Naive thymus-derived CD8-positive, alpha-beta T cell (primary cell): ENCODE measurements at places on chromosomes 3 and 15. TPM values are rescaled to one million over a fixed set of nuclear protein-coding genes. Genes with fewer than 3 reads are reported as not detected.

DNA sequence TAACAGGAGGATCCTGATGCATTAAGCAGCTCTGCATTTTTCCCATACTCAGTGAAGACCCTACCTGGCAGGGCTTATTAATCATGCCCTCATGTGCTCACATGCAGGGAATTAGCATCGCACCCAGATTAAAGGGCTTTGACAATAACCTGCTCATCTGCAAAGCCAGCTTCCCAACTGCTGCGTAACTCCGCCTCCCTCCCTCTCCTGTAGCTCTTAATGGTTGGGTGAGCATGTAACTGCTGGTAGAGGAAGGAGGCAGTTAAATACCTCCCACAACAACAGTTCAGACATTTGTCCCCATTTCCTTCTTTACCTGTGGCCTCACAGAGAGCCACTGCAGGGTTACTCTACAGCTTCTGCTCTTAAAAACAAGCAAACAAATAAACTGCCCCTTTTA is 203.6 kb upstream of the WNT5A start:
- DNase-seq, result no peak

- DNase-seq, result no peak
These were observed 153.9 kb downstream of the VPS8 start for GRCh38 chr3:184965639-184966430.

- no peak for DNase-seq
These were observed 70.1 kb downstream of the CLDN11 start for GRCh38 chr3:170488802-170489201.

DNA sequence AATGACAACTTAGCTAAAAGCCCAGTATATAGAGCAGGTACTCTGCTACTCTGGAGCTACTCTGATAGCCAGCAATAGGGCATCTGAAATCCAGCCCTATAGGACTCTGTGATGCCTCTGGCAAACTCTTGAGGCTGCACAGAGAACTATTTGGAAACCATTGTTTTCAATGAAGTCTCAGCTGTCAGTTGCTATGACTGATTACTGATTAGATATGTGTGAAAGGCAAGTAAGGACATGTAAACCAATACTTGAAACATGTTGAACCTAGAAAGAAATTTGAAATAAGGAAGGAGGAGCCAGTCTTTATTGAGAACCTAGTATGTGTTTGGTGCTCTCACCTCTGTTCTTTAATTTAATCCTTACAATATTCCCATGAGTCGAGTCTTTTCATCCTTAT is 40.2 kb upstream of the CRTC3 start:
- DNase-seq, result no peak

- DNase-seq, result no peak
These were observed 419.3 kb downstream of the MAGI1 start for GRCh38 chr3:65619451-65619881.

DNA sequence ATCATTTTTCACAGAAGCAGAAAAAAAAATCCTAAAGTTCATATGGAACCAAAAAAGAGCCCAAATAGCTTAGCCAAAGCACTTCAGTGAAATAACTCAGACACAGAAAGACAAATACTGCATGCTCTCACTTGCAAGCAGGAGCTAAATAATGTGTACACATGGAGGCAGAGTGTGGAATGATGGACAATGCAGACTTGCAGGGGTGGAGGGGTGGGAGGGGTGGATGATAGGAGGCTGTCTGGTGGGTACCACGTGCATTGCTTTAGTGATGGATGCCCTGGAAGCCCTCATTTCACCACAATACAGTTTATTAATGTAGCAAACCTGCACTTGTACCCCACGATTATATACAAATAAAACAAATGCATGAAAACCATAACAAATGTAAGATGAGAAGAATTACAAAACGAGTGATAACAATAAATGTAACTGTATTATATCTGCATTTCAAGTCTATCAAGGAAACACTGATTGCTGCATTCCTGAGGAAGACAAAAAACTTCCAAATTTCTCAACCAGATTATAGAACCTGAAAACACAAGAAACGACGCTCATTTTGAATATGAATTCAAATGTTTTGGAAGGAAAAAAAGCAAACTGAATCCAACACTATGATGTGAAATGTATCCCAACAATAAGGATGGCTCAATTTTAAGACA is 96.5 kb downstream of the DLG1 start:
- DNase-seq, result no peak

DNA sequence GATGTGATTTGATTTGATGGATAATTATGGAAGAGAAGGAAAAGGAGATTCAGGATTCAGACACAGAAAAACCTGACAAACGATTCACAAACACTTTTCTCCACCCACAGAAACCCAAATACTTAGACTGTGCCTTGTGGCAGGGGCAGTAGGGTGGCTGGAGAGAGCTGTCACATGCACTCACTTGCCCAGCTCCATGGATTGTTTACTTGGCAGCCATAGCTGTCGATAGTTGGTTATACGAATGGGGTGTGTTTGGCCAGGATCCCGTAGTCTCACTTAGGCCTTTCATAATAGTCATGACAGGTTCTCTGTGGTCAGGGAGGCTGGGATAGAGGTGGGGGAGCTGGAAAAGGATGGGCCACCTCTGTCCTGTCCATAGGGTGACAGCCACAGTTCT is 76.9 kb downstream of the CACNA1D start:
- DNase-seq, result no peak

DNA sequence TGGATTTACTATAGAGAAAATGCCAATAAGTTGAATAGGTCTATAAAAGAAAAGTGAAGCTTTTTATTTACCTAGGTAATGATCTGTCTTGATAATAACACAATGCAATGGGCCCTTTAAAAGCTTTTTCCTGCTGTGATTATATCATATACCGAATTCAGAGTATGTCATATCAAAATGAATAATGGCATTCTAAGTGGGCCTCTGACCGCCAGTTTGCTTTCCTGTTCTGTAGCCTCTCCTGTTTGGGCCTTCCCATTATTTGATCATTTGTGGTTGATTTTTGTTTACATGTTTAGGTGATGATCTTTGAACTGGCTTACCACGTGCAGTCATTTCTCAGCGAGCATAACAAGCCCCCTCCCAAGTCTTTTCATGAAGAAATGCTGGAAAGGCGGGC is 14.9 kb downstream of the EIF2AK4 start:
- no peak for DNase-seq

- DNase-seq, result no peak
These were observed 338.6 kb downstream of the FOXP1 start for GRCh38 chr3:71244826-71245488.

DNA sequence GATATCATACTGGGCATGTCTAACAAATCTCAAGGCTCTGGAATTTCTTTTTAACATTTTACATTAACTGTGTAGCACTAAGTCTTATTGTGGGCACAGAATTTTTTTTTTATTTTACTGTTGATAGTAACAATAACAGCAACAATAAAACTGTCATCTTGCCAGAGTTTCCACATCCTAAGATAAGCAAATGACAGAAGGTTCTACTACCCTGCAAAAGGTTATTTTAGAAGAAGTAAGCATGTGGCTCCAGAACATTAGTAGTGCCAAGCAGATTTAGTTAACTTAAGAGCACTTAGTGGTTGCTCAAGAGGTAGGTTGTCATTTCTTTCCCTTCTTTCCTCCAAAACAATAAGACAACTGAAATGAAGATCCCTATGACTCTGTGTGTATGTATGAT is 743.0 kb upstream of the CBLB start:
- no peak for DNase-seq

Gene NRG4
- total RNA-seq, result not detected

Gene REC114
- not detected for total RNA-seq

DNA sequence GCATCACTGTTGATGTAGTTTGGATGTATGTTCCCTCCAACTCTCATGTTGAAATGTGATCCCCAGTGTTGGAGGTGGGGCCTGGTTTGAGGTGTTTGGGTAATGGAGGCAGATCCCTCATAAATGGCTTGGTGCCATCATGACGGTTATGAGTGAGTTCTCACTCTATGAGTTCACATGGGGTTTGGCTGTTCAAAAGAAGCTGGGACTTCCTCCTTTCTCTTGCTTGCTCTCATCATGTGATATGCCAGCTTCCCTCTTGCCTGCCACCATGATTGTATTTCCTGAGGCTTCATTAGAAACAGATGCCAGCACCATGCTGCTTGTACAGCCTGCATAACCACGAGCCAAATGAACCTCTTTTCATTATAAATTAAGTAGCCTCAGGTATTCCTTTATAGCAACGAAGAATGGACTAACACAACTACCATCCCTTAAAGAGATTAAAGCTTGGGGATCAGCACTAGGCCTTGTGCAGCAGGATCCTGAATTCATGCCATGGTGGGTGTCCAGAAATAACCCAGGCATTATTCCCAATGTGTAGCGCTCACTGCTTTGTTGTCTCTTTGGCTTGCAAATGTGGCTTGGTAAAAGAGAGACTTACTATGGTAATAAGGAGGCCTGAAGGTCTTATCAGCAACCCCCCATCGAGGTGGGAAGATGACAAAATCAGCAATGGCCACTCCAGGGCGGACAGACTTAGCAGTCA is 41.9 kb downstream of the NDUFB4 start:
- DNase-seq, result no peak

DNA sequence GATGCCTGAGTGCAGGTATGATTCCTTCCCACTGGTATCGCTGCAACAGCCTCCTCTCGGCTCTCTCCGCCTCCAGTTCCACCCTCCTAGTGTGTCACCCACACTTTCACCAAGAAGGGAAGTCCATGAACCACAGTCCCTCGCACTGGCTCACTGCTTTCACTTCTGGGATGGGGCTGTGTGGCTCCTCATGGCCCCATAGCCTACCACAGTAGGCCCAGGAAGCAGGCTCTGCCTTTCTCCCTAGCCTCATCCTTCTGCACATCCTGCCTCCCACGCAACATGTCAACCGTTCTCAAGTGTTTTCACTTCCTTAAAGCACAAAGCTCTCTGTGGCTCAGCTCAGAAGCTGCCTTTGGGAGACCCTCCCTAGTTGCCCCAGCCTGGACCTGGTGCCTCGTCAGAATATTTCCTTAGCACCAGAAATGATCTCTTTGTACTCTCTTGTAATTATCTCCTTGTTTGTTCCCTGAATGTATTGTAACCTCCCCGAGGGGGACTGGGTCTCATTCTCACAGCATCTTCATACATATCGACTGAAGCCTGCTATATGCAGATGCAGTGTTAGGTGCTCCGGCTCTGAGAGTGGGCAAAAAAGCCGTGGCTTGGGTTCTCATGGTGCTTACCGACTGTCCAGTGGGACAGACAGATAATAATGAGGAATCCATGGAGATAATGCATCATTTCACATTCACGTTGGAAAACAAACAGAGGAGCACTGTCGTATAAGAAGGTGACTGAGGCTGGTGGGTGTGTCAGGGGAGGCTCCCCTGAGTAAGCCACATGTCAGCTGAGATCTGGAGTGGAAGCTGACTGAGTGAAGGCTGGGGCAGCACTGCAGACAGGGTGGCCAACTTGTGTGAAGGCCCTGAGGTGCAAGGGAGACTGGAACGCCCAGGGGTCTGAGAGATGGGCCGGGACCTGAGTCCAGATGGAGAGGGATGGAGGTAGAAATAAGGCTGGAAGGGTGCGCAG is 107.1 kb downstream of the DGKG start:
- no peak for DNase-seq

DNA sequence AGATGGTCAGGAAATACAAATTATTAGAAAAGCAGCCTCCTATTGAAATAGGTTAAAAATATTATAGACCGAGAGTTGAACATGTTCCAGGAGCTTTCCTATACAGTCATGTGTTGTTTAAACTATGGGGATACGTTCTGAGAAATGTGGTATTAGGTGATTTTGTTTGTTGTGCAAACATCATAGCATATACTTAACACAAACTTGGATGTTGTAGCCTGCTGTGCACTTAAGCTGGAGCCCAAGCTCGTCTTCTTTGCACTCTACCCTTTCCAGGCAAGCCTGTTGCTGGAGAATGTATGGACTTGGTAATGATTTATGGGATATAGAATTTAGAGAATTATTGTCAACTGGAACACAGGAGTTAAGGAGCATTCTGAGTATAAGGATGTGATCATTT is 140.2 kb downstream of the AKAP13 start:
- no peak for DNase-seq

GRCh38 chr3:88452228-88452627 is 302.5 kb downstream of the C3orf38 start:
- DNase-seq, result no peak

Gene MINAR1
- total RNA-seq, result 0.41 TPM

- peak; percentile 35 for DNase-seq
These were observed 110.2 kb downstream of the NR1I2 start for GRCh38 chr3:119891944-119892721.

- no peak for DNase-seq
These were observed 32.9 kb downstream of the EPHB3 start for GRCh38 chr3:184594371-184595001.

Gene STARD9
- 13.7 TPM for total RNA-seq

- no peak for DNase-seq
These were observed 23.9 kb downstream of the LDHAL6B start for GRCh38 chr15:59230531-59231055.

- no peak for DNase-seq
These were observed 10.2 kb downstream of the PLSCR5 start for GRCh38 chr3:146594843-146595482.

Gene BCL2A1
- total RNA-seq, result 18.7 TPM
